ENCODE measurements at places on chromosomes 5 and 9.

DNA sequence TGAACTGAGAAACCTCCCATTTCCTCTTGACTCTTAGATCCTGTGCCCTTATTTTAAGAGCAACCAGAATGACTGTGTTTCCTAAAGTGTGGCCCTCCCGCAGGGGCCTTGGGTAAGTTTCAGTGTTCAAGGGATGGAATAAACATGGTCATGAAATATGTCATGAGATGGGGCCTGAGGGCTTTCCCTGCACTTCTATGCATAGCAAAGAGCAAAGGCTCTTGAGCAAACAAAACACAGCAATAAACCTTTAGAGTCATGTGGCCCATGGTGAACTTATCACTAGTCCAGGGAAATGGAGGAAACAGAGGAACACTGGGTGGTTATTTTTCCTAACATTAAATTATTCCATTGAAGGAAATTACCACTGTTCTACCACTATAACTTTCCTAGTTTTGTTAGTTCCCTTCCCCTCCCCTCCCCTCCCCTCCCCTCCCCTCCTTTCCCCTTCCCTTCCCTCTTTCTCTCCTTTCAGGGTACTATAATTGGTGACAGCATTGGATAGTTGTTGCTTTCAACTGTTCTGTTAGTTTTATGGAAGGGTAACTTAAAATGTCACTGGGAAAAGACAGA lies 72.4 kb downstream of the CTSL start:
- no peak for DNase-seq

- no peak for DNase-seq
Measured at GRCh38 chr5:120886351-120886860, 422.3 kb downstream of the PRR16 start.

- DNase-seq, result no peak
Measured at GRCh38 chr5:145161391-145161790, 673.8 kb downstream of the PRELID2 start.

GRCh38 chr5:104541141-104541785 lies 978.7 kb upstream of the NUDT12 start:
- DNase-seq, result no peak

DNA sequence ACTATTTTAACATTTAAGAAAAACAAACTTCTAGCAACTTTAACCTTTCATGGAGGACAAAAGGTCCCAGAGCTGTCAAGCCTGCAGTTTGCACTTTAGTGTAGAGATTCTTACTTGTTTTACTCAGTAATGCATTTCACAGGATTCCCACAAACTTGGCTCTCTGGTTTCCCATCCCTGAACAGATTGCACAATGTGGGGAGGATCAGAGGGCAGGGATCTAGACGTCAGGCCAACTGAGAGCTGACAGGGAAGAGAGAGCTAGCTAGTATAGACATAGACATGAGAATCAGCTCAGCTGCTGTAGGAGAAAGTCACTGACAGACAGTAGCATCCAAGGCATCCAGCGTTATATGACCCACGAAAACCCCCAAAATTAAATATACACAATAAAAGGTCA lies 20.9 kb upstream of the BNIP1 start:
- no peak for DNase-seq

DNA sequence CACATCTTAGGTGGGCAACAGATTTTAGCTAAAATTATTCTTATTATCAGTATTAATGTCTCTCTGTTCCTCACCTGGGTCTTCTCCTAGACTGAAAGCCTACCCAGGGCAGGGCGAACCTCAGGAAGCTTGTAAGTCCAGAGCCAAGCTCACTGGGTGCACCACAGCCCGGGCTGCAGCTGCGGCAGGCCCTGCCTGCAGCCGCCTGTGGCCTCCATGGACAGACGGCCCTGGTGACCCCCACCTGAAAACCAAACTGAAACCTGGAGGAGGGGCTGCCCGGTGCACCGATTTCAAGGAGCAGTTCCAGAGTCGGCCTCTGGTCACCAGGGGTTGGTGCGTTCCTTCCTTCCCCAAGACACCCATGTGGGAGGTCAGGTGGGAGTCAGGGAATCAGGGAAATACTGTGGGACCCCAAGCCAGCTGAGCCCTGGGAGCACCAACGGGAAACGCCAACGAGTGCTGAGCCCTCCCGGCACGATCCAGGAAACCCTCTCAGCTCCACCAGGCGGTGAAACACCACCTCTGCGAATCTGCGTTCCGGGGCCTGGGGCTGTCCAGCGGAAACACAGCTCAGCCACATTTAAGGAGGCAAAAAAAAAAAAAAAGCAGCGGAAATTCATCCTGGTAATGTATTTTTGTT lies 68.6 kb upstream of the PPP1R26 start:
- no peak for DNase-seq

DNA sequence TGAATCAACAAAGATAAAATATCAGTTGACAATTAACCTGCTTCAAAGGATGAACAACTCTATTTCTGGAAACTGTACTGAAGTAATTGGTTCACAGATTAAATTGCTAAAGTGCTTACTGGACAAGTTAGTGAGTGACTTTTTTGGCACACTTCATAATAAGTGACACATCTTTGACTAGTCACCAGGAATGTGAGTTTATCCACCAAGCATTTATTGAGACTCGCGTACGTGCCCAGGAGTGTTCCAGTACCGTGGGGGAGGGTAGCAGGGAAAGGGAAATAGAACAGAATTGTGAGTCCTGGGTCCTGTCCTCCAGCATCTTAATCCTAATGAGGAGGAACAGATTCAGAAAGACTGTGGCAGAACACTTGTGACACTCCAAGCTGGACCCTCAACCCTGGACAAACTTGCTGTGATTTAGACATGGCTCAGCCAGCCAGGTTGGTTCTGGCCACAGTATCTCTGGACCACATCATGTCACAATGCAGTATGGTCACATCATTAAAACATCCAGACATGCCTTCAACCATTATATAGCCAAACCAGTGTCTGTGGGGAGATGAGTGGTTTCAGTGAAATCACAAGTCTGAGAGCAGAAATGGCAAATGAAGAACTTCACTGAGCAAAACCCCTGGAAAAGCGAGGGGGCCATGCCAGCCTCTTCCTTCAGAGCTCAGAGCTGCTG lies 623.1 kb downstream of the BNC2 start:
- no peak for DNase-seq

DNA sequence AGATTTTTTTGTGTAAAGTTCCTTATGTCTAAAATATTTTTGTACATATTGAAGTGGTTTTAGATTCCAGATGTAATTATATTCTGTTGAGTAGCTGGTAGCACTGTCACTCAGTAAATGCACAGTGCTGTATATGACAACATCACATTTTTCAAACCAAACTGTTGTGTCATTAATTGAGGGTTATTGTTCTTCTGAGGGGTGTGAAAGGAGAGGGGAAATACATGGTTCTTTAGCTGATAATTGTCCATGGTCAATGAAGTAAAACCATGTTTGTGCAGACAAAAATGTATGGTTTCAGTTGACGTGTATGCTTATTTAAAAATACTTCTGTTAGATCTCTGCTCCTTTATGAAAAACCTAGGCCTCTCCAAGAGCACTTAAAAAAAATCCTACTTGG lies 3.3 kb downstream of the ZNF462 start:
- DNase-seq, result no peak

DNA sequence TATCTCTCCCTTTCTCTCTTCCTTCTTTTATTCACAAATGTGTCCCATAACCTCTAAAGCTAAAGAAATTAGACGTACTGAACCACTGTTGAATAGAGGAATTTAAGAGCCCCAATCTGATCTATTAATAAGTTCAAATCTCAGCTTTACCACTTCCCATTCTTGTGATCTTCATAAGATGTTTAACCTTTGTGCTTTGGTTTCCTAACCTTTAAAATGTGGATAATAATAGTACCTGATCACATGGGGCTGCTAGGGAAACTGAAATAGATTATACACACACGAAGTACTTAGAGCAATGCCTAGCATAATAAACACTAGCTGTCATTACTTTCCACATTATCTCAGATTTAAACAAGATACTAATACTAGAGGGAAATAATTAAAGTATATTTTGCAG lies 324.3 kb upstream of the SEMA6A start:
- no peak for DNase-seq

- no peak for DNase-seq
Measured at GRCh38 chr5:173278641-173279040, 43.6 kb upstream of the NKX2-5 start.

DNA sequence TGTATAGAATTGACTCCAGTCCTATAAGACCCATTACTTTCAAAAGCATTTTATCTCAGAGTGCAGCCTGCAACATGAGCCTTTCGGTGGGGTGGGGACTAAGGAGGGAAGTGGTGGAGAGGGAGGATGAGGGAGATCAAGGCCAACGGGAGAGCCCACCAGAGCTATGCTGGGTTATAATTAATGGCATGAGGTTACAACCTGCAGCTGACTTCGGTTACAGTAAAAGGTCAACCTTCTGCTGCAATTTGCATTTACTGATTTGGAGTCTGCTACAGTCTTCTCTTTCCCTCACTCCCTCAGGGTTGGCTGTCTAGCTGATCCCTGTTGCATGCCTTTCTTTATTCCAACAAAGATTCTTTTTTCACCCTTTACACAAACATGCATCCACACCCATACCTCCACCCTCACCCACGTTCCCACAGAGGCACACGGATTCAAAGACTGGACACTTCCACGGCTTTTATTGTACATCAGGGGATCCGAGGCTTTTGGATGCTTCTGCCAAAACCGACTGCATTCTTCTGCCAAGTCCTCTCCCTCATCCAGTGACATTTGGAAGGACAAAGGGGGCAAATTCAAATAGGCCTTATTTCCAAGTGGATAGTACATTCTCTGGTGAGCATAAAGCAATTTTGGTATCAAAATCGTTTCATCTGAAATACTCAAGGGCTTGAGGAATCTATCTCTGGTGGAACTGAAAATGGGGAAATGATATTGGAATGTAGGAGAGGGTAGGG lies 381.2 kb downstream of the NFIB start:
- DNase-seq, result no peak

DNA sequence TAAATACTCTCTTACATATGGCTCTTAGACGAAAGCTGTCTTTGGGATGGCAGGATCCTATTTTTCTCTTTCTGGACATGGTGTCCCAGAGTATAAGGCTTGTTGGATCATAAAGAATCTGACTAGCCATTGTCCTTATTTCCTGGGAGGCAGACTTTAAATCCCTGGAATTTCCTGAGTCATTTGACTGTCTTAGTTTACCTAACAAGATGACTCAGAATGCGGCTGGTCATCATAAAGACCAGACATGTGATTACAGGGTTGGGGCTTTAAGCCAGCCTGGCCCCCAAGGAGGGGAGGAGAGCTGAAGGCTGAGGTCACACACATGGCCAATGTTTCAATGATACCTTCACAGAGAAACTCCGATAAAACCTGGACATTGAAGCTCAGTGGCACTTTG lies 37.2 kb downstream of the FAM240B start:
- DNase-seq, result no peak

DNA sequence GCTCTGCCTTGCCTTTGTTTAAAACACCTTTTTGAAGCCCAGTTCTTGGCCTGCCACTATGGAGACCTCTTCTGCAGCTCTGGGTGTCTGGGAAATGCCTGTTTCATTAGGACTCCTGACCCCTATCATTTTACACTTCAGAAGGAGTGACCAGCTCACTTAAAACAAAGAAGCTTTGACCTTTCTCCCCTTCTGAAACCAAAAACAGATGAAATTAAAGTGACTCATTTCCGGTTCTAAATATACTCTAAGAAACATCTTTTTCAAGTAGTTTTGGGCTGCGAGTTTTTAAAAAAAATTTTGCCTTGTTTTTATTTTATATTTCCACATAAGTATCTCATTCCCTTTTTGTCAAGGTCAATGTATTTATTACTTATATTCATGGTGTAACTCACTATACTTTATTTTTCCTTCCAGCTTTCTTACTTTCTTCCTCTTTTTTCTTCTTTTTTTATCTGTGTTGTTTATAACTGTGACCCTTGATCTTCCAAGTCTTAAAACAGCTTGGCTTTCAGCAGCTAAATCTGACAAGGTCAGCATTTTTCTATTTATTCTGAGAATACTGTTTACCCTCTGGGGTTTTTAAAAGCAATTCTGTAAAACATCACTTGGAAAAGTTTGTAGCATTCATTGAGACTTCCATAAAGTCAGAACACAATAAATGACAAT lies 672.9 kb downstream of the NR2F1-AS1 start:
- no peak for DNase-seq

DNA sequence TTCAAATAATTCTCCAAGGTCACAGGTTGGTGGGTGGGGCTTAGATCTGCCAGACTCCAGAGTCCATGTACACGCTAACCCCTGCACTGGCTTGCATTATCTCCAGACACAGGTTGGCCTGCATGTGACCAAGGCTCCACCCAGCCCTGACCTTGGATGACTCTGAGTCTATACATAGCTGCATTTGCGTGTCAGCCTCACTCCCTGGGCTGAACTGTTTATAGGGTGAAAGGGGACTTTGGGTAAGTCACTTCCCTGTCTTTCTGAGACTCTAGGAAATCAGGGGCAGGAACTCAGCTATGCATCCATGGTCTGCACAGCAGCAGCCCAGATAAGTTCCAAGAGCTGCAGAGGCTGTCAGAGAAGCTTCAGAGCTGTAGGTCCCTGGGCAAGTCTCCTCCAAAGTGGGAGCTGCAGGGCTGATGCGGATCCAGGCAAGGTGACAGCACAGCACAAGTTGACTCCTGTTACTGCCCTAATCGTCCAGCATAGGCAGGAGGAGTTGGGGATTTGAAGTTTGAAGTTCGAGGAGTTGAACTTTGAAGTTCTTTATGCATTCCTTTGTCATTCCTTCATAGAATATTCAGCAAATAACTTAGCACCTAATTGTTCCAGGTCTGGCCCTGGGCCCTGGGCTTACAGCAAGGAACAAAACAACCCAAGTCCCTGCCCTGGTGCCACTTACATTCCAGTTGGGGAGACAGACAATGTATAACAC lies 53.4 kb downstream of the SLC22A5 start:
- no peak for DNase-seq

DNA sequence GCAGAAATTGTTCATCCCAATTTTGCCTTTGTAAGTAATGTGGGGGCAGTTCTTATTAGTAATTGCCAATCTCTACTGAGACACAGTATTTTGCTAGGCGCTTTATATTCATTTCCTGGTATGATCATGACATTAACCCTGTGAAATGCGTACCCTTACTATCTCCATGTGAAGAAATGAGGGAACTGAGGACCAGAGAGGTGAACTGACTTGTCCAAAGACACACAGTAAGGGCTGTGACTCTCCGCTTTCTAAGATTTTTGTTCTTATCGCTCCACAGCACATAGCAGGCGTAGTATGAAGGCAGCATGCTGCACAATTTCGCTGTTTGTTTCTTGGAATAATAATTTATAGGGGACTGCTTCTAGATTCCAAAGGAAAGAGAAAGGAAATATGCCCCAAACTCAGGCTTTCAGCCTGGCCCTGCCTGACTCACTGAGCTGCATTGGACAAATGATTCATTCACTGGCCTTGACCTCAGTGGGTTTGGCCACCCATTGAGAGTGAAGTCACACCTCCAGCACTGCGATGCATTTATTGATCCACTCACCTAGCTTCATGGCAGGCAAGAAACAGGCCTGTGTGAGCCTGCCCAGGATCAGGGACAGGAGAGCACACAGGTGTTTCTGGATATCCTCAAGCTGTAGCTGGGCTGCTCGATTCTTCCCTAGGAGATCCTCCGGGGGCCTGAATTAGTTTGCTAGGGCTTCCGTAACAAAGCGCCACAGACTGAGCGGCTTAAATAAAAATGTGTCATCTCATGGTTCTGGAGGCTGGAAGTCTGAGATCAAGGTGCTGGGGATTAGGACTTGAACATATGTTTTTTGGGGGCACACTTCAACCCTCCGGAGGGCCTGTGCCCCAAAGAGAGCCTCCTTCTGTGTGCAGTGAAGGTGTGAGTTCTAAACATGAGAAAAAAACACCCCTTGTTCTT lies 7.2 kb upstream of the DUSP1 start:
- DNase-seq, result no peak
